Stomach (tissue), 19 donors: ENCODE measurements at places on chromosomes 1 and 21.
A peak's percentile ranks its signal among the peaks of the same experiment; 100 is the strongest.

DNA sequence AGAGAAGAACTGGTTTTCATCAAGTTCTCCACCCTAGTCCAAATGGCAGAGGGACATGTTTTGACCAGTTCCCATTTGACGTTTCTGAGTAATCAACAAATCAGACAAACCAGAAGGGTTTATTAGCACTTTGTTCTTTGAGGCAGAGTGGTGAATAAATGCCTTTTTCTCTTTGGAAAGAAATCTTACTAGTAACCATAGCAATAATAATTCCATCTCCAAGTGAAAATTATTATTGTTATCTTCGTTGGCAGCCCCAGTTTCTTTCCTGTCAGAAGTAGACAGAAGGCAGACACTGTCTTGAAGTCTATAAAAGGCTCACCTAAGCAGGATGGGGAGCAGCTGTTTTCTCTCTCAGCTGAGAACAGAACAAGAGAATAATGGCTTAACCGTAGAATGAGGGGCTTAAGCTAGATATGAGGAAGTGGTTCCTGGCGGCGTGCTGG is 391.6 kb downstream of the PBX1 start:
- peak; percentile 87 for DNase-seq

- no peak for DNase-seq
Measured at GRCh38 chr21:37986751-37987399, 70.6 kb upstream of the KCNJ6 start.

DNA sequence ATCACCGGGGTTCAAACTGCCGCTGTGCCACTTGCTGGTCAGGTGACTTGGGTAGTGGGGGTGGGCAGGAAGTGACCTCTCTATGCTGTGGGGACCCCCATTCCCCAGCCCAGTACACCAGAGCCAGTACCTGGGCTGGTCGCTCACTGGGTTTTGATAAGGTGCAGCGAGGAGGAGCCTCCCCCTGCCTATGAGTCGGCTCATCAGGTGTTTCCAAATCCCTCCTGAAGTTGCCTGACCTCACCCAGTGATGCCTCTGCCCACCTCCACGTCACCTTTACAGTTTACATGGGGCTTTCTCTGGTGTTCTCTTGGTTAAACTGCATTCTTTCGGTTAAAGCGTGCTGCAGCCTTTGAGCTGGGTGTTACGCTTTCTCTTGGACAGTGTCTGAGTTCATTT is 58.2 kb downstream of the ARHGEF10L start:
- DNase-seq: no peak

DNA sequence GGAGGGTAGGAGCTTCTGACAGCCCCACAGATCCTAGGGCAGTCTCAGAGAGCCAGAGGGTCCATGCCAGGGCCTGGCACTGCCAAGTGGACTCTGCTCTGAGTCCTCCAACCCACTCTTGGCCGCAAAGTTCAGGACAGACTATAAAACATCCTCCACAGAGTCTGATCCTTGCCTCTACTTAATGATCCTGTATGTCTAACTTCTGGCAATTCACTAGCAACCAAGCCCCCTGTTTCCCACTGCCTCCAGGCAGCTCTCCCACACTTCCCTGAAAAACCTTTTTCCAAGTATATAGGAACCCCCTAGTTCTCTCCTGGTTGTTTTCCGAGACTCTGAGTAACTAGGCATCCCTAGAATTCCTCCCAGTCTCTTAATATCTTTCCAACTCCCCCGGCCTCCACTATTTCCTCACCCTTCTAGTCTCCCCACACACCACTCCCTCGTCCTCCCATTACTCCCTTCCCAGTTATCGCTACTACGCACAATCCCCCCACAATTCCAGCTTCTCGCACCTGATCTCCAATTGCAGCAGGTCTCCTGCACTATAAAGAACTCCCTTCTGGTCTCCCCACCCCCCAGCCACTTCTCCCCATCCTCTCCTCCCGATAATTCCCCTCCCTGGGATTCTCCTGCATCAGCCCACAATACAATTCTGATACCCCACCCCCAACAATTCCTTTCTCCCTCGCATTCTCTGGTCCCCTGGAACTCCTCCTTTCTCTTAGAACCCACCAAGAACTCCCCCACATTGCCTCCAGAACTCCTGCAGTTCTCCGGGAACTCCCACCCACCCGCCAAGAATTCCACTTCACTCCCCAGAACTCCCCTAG is 574 bp downstream of the IGSF9 start:
- peak; percentile 43 for DNase-seq
